Naive thymus-derived CD4-positive, alpha-beta T cell (primary cell): ENCODE measurements at places on chromosomes 2 and 18.
A peak's percentile ranks its signal among the peaks of the same experiment; 100 is the strongest.

- H3K27me3 ChIP-seq: no peaks in the 10 kb centered on the region
- H3K4me3 ChIP-seq: no peak overlapping the region
- no peaks in the 10 kb centered on the region for H3K36me3 ChIP-seq
- H3K27ac ChIP-seq: no peak overlapping the region
Measured at GRCh38 chr18:8005870-8006569, 438.9 kb downstream of the PTPRM start.

GRCh38 chr2:114175507-114175906 is 266.9 kb upstream of the DPP10 start:
- H3K4me1 ChIP-seq: no peaks in the 10 kb centered on the region
- H3K36me3 ChIP-seq: no peaks in the 10 kb centered on the region
- no peak for DNase-seq

DNA sequence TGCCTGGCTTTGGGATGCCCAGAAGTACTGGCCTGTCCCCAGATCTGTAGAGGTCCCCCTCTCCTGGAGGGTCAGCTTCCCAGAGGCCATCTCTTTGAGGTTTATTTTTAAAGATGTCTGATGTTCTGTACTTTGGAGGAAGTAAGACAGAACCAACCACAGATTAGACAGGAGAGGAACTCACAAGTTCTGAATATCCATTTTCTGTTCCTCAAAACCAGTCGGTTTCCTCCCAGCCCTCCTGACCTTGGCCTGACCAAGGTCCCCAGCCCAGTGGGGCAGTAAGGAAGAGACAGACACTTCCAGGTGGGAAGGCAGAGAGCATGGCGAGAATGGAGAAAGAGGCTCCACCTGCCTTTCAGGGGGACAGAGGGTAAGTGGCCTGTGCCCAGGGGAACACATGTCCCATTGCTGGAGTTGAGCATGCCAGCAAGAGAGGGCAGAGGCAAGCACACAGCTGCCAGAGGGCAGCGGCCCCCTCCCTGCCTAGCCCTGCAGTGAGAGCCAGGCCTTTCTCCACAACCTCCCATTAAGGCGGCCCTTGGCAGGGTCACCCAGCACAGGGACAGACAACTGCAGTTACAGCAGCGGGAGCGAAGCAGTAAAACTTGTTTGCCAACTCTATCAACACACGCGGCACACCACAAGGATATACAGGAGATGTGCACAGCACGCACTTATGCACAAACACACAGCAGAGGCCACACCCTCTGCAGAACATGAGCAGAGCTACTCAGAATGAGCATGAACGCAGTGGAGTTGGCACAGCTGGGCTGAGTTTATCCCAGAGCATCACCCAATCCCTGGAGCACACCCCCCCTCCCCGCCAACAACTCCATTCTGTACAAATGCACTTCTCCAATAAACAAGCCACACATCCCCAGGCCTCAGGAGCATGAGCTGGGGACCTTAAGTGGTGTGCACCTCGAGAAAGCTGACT is 18.5 kb upstream of the SEMA4C start:
- no peak for DNase-seq
- H3K27ac ChIP-seq: no peak overlapping the region
- no peaks in the 10 kb centered on the region for H3K27me3 ChIP-seq
- H3K36me3 ChIP-seq: no peaks in the 10 kb centered on the region
- no peak overlapping the region for H3K4me3 ChIP-seq

- no peak overlapping the region for H3K27ac ChIP-seq
- H3K4me3 ChIP-seq: no peak overlapping the region
- DNase-seq: no peak
- H3K27me3 ChIP-seq: no peaks in the 10 kb centered on the region
- no peaks in the 10 kb centered on the region for H3K36me3 ChIP-seq
Measured at GRCh38 chr2:65050931-65051330, 5.3 kb upstream of the CEP68 start.

- H3K27me3 ChIP-seq: no peaks in the 10 kb centered on the region
- H3K4me1 ChIP-seq: peaks cover 81% of the 10 kb centered on the region
- peak overlapping the region; percentile 60 for H3K27ac ChIP-seq
- H3K4me3 ChIP-seq: no peak overlapping the region
- no peak for DNase-seq
Measured at GRCh38 chr2:68749345-68749744, 14.7 kb downstream of the ARHGAP25 start.

DNA sequence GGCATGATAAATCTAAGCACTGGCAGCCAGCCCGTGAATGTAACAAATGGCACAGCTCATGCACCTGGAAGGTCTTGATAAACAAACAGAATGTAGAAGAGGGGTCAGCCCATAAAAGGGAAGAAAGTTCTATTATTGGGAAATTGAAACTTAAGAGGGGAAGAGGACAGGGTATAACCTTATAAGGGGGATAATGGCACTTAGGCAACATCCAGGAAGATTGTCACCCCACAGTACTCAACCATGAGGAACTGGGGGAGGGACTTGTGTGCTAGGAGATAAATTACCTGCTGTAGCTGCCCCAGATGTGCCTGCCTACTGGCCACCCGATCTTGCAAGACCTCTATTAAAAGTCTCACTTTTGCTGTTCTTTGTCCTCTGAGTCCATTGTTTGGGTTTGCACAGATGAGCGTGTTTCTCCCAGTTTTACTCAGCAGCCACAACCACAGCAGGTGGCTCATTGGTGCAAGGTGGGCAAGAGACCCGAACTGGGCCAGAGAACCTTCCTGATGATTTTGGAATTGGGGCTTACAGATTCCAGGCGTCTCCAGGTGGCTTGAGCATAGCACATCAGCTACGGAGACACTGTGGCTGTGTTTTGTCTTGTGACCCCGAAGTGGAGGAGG is 79.0 kb upstream of the TAF1B start:
- no peaks in the 10 kb centered on the region for H3K36me3 ChIP-seq
- H3K4me3 ChIP-seq: no peak overlapping the region
- peaks cover 10% of the 10 kb centered on the region for H3K4me1 ChIP-seq
- H3K27me3 ChIP-seq: no peaks in the 10 kb centered on the region

DNA sequence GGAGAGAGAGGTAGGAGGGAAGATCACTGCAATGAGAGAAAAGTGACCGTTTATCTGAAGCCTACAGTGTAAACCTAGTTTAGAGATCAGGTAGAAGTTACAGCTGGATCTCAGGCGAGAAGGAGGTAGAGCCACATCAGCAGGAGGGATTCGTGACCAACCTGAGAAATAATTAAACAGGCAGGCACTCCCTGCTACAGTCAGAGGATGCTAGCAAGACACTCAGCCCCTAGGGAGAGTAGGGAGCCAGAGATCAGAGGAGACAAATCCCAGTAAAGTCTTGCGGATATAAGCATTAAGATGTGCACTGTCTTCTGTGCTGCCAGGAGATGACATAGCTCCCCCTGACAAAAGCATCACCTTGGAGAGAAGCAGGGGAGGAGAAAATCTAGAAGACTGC is 629.1 kb upstream of the SLC39A10 start:
- H3K36me3 ChIP-seq: no peaks in the 10 kb centered on the region
- no peak overlapping the region for H3K4me3 ChIP-seq
- H3K27ac ChIP-seq: no peak overlapping the region
- no peaks in the 10 kb centered on the region for H3K4me1 ChIP-seq
- no peaks in the 10 kb centered on the region for H3K27me3 ChIP-seq

- H3K27me3 ChIP-seq: no peaks in the 10 kb centered on the region
- H3K4me3 ChIP-seq: peak overlapping the region; percentile 4
- H3K4me1 ChIP-seq: peaks cover 29% of the 10 kb centered on the region
- DNase-seq: no peak
- H3K27ac ChIP-seq: no peak overlapping the region
- H3K36me3 ChIP-seq: no peaks in the 10 kb centered on the region
Measured at GRCh38 chr2:234147335-234147861, 96.9 kb downstream of the SPP2 start.

GRCh38 chr18:13290856-13291271 is 72.3 kb downstream of the LDLRAD4 start:
- no peak overlapping the region for H3K27ac ChIP-seq
- H3K27me3 ChIP-seq: no peaks in the 10 kb centered on the region
- no peaks in the 10 kb centered on the region for H3K4me1 ChIP-seq

GRCh38 chr2:49000695-49001094 is 153.6 kb downstream of the FSHR start:
- no peak overlapping the region for H3K4me3 ChIP-seq
- H3K4me1 ChIP-seq: no peaks in the 10 kb centered on the region
- no peaks in the 10 kb centered on the region for H3K36me3 ChIP-seq
- H3K27me3 ChIP-seq: no peaks in the 10 kb centered on the region
- H3K27ac ChIP-seq: no peak overlapping the region
- DNase-seq: no peak

DNA sequence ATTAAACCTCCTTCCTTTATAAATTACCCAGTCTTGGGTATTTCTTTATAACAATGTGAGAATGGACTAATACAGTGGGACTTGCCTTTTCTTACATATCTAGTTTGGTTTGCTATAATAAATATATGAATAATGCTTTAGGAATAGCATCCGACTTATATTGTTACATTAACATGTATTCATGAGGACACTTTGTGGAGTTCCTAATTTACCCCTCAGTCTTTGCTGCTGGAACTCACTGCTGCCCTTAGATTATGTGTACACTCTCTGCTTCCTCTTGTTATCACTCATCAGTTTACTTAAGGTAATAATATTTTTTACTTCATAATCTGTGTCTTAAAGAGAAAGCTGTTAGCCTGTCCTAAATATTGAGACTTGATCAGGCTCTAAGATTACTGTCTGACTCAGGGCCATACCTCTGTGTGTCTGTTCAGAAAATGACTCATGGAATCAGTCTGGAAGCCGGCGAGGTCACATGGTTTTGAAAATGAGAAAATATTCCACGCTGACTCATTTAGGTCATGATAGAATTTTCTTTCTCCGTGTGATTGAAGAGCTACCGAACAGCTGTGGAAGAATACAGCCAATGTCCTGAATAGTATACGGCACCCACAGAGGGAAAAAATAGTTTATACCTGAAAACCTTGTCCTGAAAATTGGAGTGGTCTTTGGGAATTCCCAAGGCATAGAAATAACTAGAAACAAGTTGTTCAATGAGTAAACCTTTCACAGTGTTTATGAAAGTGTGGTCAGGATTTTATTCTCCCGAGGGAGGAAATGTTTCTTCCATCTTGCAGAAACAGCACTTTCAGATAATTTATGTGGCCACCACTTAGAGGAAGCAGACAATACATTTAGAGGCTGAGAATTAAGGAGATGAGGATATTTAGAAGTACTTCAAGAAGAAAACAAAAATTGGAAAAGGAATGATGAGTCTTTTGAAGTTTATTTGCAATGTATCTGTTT is 156.4 kb downstream of the DSEL start:
- H3K4me1 ChIP-seq: no peaks in the 10 kb centered on the region
- no peak overlapping the region for H3K27ac ChIP-seq
- H3K27me3 ChIP-seq: no peaks in the 10 kb centered on the region
- DNase-seq: no peak
- no peak overlapping the region for H3K4me3 ChIP-seq
- no peaks in the 10 kb centered on the region for H3K36me3 ChIP-seq

DNA sequence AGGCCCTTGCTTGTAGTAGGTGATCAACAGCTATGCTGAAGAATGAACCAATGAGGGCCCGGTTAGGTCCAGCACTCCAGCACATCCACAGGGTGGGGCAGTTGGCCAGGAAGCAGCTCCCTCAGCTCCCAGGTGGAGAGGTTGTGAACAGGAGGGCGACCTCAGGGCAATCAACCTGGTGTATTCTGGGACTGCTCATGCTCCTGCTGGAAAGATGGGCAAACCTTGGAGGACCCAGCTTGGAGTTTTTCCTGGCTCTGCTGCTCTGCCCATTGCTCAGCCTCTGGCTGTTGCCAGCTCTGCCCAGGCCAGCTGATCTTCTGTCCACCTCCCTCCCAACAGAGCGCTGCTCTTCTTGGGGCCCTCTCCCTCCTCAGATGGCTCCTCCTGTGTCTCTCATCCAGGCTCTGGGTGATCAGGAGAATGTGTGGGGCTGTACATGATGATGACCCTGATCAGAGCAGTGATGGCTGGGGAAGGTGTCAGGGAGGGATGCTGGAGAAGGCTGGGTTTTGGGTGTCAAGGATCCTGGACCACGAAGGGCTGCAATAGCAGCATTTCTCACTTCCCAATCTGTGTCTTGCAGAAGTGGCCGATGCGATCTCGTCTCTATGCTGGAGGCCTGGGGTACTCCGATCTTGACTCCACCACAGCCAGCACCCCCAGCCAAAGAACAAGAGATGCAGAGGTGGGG is 3.4 kb downstream of the TCF23 start:
- no peaks in the 10 kb centered on the region for H3K4me1 ChIP-seq
- H3K36me3 ChIP-seq: no peaks in the 10 kb centered on the region
- no peak overlapping the region for H3K27ac ChIP-seq
- H3K4me3 ChIP-seq: no peak overlapping the region
- H3K27me3 ChIP-seq: no peaks in the 10 kb centered on the region
- no peak for DNase-seq

GRCh38 chr2:207258263-207258991 is 92.7 kb upstream of the KLF7 start:
- no peaks in the 10 kb centered on the region for H3K4me1 ChIP-seq
- DNase-seq: no peak
- no peaks in the 10 kb centered on the region for H3K27me3 ChIP-seq
- H3K27ac ChIP-seq: no peak overlapping the region
- no peaks in the 10 kb centered on the region for H3K36me3 ChIP-seq
- H3K4me3 ChIP-seq: no peak overlapping the region

DNA sequence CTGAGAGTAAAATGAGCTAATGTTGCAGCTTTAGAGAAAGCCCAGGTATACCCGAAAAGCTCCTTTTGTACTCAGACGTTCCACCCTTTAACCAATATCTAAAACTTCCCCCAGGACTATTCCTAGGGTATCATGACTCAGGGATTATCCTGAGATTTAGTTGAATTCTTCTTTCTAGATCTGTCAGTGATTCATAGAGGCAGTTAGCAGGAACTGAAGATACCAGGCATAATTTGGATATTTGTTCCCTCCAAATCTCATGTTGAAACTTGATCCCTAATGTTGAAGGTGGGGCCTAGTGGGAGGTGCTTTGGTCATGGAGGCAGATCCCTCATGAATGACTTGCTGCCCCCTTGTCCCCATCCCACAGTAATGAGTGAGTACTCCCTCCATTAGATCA is 161.2 kb upstream of the LRP1B start:
- H3K27me3 ChIP-seq: no peaks in the 10 kb centered on the region
- H3K27ac ChIP-seq: no peak overlapping the region
- no peaks in the 10 kb centered on the region for H3K36me3 ChIP-seq
- no peak overlapping the region for H3K4me3 ChIP-seq

DNA sequence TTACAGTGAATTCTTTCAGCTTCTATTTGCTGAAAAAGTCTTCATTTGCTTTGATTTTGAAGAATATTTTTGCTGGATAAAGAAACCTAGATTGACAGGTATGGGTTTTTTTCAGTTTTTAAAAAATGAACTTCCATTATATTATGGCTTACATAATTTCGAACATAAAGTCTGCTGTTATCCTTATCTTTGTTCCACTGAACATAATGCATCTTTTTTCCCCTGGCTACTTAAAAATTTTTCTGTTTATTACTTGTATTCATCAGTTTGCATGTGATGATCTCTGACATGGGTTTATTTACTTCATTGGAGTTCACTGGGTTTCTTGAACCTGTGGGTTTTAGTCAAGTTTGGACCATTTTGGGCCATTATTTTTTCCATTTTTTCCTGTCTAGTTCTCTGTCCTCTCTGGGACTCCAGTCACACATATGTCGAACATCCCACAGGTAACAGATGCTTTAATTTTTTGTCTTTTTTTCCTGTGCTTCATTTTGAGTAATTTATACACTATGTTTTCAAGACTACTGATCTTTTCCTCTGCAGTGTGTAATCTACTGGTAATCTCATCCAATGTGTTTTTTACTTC is 33.1 kb downstream of the SEC11C start:
- no peaks in the 10 kb centered on the region for H3K27me3 ChIP-seq
- DNase-seq: no peak
- no peaks in the 10 kb centered on the region for H3K4me1 ChIP-seq
- no peak overlapping the region for H3K27ac ChIP-seq
- no peak overlapping the region for H3K4me3 ChIP-seq
- H3K36me3 ChIP-seq: no peaks in the 10 kb centered on the region
